Activated CD4-positive, alpha-beta T cell treated with anti-CD3 and anti-CD28 coated beads, Interleukin-10, Interleukin-2, amounts not matched to agents 100 ng/mL and 50 ng/mL, durations not matched to agents 16 hours and 8 hours (primary cell): ENCODE measurements at places on chromosomes 1 and 21.

DNA sequence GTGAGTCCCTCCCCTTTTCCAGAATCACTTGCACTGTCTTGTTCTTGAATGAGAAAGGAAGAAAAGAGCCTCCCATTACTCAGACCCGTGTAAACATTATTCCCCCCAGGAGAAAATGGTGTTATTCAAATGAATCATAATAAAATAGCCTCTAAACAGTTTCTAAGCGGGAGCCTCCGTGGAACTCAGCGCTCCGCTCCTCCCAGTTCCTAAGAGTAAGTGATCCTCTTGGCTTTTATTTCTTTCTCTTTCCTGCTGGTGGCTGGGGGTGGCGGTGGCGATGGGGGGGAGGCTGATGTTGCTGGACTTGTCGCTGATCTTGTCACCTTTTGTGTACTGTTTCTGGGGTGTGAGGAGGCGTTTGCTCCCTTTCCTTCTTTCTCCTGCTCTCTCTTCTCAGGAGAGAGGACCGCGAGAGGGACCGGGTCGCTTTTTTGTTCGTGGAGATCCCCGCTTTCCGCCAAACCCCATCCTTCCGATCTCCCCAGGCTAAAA, 781 bp downstream of the PROX1 start:
- no peak for DNase-seq

DNA sequence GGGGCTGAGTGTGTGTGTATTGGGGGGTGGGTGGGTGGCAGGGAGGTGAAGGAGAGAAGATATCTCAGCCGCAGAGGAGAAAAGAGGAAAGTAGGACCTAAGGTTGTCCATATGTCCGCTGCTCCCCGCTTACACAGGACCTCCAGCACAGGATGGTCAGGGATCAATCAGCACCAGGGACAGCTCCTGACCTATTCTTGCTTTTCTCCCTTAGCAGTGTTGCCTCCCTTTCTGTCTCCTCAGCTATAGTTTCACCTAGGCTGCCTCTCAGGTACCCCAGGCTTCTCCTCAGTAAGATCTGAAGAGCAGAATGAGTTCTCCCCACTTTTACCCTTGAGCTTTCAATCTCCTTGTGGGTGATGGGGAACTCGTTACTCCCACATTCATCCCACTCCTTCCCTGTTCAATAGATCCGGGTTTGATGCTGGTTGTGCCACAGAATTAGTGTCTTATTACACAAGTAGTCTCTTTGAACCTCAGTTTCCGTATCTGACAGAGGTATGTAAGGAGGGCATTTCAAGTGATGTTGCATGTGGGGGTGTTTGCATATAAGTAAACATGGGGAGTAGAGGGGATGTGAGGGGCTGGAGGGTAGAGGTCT, 1.4 kb upstream of the DPH2 start:
- DNase-seq, result no peak

DNA sequence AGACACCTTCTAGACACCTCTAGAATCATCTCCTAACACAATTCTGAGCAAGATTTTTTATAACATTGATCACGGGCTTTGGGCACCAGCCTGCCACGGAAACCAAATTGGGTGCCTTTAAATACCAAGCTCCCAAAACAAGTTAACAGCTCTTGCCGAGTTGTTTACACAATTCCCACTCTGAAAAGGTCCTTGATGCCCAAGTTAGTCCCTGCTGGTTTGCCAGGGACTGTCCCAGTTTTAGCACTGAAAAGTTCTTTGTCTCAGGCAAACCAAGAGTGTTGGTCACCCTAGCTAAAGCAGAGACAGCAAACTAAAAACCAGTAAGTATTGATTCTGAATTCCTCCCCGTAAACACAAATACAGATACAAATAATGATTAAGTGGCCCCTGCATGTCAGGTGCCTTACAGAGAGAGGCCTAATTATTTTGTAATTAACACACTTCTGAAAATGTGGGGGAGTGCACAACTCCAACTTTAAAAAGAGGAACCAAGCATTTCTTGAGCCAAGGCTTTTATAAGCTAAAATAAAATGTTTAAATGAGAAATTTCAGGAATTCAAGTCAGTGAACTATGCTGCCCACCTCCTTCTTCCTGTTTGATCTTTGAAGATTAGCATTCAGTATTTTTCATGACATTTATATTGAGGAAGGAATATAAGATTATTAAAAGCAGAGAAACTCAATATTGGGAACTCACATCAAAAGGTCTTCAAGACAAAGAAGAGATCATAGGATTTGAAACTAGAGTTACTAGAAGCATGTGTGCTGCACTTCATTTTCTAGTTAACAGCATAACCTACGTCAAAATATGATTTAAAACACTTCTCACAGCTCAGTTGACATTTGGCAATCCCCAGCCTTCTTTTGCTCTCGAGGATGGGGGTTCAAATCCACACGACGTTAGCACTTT, 9.0 kb upstream of the UBE2U start:
- no peak for DNase-seq

DNA sequence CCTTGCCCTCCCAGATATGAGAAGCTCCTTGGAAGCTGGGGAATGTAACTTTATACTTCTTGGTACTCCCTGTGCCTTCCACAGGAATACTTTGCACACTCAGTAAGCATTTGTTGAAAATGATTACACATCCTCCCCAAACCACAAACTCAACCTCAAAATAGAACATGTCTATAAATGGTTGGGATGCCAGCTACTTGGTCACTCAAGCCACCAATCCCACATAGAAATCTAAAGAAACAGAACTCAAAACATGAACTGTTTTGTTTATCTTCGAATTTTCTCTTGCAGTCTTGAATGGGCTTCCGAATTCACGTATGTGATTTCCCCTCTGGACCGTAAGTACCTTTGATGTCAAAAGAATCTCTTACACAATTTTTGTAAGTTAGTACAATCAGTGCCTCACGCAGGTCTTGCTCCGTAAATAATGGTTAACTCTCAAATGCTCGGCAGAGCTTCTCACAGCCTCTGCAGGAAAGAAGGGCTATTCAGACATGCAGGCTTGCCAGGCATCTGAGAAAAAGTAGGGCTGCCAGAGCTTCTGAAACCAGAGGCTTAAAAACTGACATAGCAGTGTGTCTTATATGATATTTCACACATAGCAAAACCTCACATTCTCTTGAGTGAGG, 26.9 kb downstream of the SORT1 start:
- DNase-seq, result peak; percentile 61

DNA sequence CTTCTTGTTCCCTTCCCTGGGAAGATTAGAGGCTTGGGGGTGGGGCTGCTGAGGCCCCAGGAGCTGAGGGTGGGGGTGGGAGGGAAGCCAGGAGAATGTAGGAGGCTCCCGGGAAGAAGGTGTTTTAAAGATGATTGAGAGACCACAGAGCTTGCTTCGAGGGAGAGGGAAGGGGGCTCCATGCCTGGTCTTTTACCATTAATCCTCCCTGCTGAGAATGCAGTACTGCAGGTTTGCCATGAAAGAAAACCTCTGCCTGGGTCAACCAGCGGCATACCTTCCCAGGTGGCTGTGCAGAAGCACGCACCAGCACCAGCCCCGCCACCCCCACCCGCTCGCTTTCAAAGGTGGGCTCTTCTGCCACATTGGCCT, 15.4 kb downstream of the ABCA4 start:
- DNase-seq, result no peak
